Non-pigmented ciliary epithelial cell (primary cell): ENCODE measurements at places on chromosomes 7 and 10.
A peak's percentile ranks its signal among the peaks of the same experiment; 100 is the strongest.

- DNase-seq: no peak
Measured at GRCh38 chr7:148245381-148245780, 345.2 kb upstream of the C7orf33 start.

DNA sequence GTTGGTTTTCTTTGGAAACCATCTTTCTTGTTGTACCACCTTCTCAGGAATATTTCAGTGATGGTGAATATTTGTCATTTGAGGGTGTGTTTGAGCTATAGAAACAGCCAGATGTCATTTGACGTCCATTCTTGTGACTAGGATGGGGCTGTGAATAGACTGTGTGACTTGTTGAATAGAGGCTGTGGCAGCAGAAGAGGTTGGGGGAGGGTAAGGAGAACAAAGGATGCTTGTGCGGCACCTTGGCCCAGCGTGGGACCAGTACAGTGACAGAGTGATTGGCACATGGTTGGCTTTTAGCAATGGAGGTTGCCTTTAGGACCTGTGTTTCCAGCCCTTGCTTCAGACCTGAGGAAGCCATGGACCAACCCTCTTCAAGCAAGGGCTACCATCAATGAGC, 11.3 kb downstream of the DMBT1 start:
- DNase-seq: no peak

GRCh38 chr10:90302758-90303481, 554.9 kb downstream of the HTR7 start:
- no peak for DNase-seq

DNA sequence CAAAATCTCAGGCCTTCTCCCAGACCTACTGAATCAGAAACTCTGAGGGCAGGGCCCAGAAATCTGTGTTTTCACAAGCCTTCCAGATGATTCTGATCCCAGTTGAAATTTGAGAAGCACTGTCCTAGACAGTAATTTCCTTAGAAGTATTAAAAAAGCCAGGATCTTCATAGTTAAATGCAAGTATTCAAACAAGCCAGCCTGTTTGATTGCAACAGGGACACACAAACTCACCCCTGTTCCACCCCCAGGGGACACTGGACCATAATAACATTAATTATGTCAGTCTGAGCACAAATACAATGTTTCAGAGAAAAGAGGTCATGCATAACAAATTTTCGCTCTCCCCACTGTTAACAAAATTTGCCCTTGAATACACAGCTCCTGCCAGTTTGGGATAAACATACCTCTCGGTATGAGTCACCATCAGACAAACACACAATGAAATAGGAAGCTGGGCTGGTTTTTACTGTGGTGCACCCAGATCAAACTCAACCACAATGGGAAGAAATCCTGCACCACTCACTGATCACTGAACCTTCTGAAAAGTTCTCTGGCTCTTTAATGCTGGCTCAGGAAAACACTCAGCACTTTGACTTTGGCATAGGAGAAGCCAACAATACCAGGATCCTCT, 34.3 kb downstream of the ABLIM1 start:
- DNase-seq: no peak

DNA sequence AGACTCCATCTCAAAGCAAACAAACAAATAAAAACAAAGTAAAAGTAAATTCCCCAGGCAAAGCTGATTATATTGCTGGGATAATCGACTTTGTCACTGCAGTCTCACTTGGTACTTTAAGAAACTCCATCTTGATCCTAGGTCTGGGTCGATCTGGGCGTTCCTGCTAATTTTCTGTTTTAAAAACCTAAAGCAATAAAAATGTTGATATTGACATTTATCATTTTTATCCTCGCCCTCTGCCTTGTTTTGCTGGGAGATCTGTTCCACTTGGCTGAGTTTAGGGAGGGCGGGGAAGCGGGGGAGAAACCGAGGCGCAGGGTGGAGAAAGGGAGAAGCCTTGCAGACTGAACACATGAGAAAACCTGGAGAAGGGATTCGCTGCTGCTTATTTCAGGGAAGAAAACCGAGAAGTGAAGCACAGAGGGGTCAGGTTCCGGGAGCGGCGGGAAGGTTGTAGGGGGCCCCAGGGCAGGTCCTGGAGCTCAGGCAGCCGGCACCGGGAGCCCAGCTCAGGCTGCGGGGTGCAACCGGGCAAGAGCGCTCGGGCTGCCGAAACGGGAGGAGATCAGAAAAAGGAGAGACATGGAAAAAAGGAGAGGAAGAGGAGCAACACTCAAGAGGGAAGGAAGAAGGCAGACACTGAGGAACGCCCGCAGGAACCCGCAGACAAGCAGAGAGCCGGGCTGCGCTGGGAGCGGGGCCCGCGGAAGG, 27.3 kb upstream of the KMT2C start:
- peak; percentile 5 for DNase-seq

- DNase-seq: no peak
Measured at GRCh38 chr10:119428789-119429188, 113.7 kb downstream of the RGS10 start.

GRCh38 chr7:14275356-14275755, 285.9 kb upstream of the ETV1 start:
- DNase-seq: no peak

DNA sequence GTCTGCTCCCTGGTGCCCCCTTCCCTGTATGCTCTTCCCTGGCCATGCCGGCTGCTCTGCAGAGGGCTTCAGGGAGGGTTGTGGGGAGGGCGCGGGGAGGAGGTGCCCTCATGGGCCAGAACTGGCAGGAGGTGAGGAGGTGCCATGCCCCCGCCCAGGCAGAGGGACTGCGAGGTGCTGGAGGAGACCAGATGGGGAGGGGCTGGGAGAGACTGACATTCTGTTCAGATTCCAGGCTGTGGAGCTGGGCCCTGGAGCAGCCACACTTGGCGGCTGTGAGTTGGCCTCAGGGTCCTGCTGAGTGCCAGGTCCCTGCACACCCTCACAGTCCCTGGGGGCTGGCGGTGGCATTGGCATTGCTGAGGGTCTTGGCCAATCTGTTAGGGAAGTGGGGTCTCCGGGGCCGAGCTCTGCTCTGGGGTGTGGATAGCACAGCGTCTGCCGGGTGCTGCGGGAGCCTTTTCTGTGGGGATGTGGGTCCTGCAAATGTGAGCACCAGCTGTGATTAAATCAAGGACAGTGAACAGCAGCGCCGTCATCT, 25.4 kb downstream of the INPP5A start:
- no peak for DNase-seq

- DNase-seq: no peak
Measured at GRCh38 chr7:112140600-112140999, 65.6 kb downstream of the DOCK4 start.

GRCh38 chr10:6069081-6069931, 7.1 kb upstream of the IL2RA start:
- no peak for DNase-seq

- DNase-seq: no peak
Measured at GRCh38 chr10:99548041-99548530, 15.3 kb downstream of the NKX2-3 start.

GRCh38 chr10:116720668-116721546, 21.5 kb downstream of the HSPA12A start:
- DNase-seq: no peak

- no peak for DNase-seq
Measured at GRCh38 chr7:2017481-2017891, 215.3 kb downstream of the MAD1L1 start.

DNA sequence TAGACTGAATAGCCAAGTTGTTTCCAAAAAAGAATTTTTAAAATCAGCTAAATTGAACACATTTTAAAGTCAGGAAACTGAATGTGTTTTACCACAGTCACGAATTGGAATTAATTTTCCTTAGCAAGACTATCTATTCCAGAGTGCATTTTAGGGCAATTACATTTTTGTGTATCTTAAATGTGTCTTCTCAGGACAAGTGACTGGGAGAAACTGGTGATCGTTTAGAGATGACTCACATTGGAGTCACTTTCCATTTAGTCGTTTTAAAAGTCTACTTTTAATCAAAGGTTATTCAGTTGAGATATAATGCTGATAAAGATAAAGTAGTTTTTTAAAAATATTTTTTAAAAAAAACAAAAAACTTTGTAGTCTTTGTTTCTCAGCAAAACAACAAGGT, 191.7 kb upstream of the SLC26A5 start:
- no peak for DNase-seq

DNA sequence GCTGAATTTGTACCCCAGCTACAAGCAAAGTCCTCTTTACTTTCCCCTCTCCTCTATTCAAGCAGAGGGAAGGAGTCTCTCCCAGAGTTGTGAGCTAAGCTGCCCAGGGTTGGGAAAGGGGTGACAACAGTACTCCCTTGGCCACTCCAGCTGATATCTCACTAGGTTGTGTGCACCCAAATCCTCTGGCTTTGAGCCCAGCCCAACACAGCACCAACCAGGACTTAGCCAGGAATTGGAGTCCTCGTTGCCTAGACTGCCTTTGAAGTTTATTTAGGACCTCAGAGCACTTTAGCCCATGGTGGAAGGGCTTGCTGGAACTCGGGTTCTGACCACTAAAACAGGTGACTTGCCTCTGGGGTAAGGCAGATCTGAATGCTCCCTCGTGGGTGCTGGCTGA, 35.7 kb upstream of the DYNC1I1 start:
- DNase-seq: no peak

DNA sequence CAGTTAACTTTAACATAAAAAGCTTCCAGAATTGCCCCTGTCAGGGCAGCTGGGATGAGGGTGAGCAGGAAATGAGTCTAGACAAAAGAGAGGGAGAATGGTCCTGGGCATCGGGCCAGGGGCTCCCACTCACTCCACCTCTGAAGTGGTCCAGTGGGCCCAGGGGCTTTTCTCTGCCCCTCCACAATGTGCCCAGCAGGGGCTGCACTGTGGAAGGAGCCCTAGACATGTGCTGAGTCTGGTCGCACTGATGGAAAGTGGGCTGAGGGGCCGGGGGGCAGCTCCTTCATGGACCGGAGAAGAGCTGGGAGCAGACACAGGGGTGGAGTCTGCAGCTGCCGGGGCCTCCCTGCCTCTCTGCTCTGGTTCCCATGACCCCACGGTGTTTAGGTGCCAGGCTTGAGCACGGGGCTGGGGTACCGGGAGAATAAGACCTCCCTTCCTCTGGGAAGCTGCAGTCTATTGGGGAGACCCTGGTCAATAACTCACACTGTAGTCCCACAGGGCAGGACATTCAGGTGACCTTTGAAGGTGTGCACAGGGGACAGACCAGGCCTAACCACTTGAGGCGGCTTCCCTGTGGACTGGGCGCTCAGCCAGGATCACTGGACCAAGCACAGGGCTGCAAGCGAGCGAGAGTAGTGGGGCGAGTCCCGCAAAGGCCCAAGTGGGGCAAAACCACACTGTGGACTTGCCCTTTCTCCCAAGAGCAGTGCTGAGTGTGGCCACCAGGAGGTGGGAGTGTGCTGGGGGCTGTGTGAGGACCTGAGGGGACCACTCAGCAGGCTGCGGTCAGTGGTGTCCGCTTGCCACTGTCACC, 6.1 kb downstream of the ADCY1 start:
- no peak for DNase-seq

DNA sequence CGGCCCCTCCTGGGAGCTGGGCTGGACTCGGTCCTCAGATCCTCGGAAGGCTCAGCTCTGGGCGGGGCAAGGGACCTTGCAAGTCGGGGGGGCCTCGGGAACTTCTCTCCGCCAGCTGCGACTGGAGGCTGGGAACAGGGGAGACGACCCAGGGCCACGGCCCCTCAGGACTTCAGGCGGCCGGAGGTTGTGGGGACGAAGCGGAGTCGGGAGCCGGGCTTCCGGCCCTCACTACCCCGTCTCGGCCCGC, 2.6 kb downstream of the ADIRF start:
- DNase-seq: no peak

DNA sequence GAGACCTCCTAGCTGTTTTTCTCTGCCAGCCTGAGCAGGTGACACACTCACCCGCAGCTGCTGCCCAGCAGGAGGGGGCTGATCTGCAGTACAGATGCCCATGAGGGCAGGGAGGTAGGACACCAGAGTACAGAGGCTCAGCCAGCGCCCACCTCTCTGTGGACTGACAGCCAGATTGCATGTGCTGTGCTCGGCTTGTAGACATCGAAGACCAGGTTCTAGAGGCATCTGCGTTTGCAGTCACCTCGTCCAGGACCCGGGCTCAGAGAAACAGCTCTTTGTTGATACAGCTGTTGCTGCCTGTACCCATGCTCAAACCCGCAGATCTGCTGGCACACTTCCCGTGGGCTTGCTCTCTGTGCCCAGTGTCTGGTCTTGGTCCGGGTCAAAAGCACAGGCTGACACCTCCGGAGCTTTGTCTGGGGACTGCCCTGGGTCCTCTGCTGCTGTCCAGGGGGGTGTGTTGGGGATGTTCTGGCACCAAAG, 224.7 kb downstream of the GLRX3 start:
- DNase-seq: no peak

DNA sequence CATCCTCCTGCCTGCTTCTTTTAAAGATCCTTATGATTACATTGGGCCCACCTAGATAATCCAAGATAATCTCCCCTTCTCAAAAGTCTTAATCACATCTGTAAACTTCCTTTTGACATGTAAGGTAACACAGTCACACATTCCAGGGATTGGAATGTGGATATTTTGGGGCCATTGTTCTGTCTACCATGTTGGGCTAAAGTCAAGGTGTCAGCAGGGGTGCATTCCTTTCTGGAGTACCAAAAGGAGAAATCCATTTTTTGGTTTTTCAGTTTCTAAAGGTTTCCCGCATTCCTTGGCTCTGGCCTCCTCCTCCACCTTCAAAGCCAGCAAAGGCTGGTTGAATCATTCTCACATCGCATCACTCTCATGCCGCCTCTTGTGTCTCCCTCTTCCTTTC, 197.6 kb upstream of the NFE2L3 start:
- DNase-seq: no peak

- no peak for DNase-seq
Measured at GRCh38 chr10:117165538-117166417, 27.7 kb upstream of the VAX1 start.

DNA sequence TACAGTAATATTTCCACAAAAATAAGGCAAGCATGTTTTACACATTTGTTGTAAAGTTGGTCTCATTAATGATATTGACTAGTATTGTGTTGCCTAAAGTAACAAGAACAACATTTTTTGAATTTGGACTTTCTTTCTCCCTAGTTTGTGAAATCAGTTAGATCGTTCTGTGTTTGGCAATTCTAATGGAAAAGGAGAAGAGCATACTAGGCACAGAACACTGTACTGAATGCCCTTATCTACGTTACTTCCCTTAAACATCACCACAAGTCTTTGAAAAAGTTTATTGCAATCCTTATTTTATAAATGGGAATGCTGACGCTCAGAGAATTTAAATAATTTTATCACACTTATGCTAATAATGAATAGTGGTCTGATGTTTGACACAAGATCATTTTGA, 372.2 kb downstream of the EXOC4 start:
- no peak for DNase-seq

- DNase-seq: no peak
Measured at GRCh38 chr7:125529249-125529648, 599.6 kb upstream of the POT1 start.

GRCh38 chr10:80188713-80189112, 16.6 kb downstream of the ANXA11 start:
- no peak for DNase-seq

DNA sequence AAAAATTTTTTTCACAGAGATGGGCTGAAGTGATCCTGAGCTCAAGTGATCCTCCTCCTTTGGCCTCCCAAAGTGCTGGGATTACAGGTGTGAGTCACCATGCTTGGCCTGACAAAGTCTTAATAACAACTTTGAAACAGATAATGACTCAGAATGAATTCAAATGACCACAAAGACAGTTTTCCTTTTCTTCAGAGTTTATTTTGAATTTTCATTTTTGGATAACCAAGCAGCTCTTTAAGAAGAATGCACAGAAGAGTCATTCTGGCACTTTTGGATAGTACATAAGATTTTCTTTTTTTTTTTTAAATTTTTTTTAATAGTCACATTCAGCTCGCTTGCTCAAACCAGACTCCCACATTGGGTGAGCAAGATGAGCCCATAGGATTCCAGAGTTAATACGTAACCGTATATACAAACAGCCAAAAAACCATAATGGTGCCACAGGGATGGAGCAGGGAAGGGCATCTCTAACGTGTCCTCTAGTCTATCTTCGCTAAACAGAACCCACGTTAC, 43.0 kb upstream of the NMT2 start:
- DNase-seq: no peak
